ENCODE measurements at places on chromosomes 11 and 22.

GRCh38 chr11:132402071-132402684 lies 1031.8 kb downstream of the NTM start:
- DNase-seq, result peak; percentile 65

- no peak for DNase-seq
These were observed 3.0 kb upstream of the SLC43A3 start for GRCh38 chr11:57429946-57430345.

DNA sequence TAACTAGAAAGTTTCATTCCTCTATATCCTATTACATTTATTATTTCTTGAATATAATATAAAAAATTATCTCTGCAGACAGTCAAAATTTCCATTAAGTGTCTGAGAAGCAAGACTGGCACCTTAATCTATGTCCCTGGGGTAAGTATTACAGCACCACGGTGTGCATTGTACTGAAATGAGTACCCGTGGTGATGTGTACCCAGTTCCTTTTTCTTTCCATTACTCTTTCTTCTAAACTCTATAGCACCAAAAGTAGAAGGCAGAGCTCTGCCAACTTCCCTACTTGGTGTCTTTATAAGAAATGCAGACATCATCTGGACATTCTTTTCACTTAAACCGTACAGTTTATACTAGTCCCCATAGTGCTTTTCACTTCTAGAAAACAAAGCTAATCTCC lies 161.7 kb downstream of the GUCY1A2 start:
- no peak for DNase-seq

- DNase-seq, result no peak
These were observed 59.0 kb downstream of the SWAP70 start for GRCh38 chr11:9722893-9723292.

DNA sequence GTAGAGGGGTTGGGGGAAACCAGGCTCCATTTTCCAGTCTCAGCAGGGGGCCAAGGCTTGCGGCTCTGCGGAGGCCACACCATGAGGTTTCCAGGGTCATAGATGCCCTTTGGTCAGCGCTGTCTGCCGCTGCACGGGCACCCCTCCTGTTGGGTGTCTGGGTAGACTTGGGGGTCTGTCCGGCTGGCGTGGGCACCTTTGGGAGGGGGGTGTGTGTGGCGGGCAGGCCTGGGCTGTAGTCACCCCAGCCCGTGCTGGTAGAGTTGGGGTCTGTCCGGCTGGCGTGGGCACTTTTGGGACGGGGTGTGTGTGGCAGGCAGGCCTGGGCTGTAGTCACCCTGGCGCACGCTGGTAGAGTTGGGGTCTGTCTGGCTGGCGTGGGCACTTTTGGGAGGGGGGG lies 18.6 kb downstream of the LSP1 start:
- DNase-seq, result no peak

DNA sequence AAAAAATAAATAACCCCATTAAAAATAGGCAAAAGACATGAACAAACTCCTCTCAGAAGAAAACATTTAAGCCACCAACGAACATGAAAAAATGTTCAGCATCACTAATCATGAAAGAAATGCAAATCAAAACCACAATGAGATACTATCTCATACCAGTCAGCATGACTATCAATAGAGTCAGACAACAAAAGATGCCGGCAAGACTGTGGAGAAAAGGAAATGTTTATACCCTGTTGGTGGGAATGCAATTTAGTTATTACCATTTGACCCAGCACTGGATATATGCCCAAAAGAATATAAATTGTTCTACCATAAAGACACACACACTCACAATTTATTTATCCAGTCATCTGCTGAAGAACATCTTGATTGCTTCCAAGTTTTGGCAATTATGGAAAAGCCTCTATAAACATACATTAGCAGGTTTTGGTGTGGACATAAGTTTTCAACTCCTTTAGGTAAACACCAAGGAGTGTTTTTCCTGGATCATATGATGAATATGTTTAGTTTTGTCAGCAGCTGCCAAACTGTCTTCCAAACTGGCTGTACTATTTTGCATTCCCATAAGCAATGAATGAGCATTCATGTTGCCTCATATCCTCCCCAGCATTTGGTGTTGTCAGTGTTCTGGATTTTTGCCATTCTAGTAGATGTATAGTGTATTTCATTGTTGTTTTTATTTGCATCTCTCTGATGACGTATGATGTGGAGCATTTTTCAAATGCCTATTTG lies 28.0 kb downstream of the OR8D1 start:
- no peak for DNase-seq

Data from hepatocyte (in vitro differentiated cells).